Caki2 (cell line): ENCODE measurements at places on chromosomes 2 and 18.

DNA sequence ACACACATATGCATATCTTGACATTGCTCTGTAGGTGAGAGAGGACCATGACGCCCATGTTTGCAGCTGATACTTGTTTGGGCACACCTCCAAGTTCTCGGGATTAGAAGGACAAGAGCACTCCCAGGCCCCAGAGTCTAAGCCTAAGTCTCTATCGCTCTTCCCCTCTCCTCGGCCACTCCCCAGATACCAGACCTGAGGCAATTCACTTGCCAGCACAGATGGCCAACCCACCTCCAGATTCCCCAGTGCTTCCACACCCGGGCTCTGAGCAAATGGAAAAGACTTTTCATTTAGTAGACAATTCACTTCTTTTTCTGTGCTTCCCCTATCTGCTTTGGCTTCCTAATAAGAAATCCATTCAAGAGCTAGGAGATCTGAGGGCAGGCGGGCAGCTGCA, 32.9 kb downstream of the EHD3 start:
- DNase-seq, result no peak

- DNase-seq, result no peak
Measured at GRCh38 chr2:161825429-161825828, 201.2 kb downstream of the SLC4A10 start.

DNA sequence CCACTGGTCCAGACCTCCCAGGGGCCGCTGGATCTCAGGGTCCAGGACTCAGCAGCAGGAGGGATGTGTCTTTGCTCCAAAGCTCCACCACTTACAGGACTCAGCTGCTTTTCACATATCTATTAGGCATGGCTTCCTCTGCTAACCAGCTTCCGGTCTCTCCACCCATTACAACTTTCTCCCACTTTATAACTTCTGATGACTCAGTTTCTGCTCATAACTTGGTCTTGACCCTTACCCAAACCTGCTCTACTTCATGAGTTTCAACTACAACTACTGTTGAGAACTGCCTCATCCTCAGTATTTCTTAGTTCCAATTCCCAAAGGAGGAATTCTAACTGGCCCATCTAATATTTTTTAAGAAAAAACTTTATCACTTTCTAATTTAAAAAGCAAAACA, 17.2 kb downstream of the SULT1C2 start:
- DNase-seq, result no peak

GRCh38 chr2:147428120-147428747, 416.6 kb upstream of the ACVR2A start:
- DNase-seq, result no peak

DNA sequence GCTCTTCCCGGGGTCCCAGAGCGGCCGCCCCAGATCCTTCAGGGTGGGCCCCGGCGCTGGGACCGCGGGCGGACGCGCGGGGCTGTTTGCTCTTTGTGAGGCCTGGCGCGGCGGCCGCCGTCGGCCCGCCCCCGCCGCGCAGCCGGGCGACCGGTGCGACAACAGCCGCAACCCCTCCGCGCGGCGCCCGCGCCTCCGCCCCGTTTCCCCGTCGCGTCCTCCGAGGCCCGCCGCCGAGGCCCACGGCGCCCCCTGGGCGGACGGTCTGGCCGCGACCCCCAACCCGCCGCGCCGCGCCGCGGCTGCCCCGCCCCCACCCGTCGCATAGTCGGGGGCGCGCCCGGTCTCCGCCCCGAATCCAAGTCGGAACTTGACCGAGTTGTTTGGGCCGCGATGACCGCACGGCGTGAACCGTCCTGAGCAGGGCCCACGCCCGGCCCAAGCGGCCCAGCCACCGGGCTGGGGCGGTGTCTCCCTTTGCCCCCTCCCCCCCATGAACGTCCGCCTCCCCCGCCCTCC, 448 bp downstream of the YPEL5 start:
- no peak for DNase-seq

GRCh38 chr2:9232886-9233285, 26.3 kb downstream of the ASAP2 start:
- peak; percentile 84 for DNase-seq

GRCh38 chr18:21571772-21572171, 28.7 kb downstream of the ESCO1 start:
- DNase-seq, result no peak

- no peak for DNase-seq
Measured at GRCh38 chr18:79300413-79300812, 95.3 kb upstream of the NFATC1 start.

DNA sequence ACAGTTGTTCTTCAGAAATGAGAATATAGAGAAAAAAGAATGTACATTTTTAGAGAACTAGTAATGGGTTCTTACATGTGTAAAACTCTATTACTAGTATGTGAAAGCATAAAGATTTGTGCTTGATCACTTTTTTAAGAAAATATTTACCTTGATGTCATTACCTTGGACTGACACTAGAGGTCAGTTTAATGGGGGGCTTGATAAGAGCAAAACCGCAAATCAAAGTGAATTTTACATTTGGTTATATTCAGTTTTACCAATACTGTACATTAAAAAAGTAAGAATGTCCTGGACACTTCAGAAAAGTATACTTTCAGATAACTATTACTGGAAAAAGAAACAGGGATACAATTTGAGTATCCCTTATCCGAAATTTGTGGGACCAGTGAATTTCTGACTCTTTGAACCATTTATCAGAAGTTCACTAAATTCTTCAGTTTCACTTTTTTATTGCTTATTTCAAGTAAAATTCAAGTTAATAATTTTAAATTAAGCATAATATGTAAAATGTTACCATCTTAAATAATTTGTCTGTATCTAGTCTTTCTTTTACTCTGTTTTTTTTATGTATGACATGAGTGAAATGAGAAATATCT, 1149.5 kb downstream of the DSC3 start:
- no peak for DNase-seq

DNA sequence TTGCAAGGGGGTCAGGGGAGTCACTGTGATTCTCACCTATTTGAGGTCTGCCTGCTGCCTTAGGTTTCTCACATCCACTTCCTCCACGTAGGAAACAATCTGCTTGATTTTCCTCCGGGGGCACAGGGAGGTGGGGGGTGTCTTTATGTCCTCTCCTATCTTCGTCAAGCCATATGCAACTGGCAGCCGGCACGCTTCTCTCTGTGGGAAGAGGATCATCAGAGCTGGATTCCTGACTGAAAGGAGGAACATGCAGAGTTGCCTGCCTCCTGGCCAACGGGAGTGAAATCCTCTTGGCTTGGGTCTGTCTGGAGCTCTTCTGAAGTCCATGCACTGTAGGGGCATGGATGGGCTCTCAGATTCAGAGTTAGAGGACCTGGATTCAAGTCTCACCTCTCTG, 43.1 kb upstream of the ACVR1 start:
- no peak for DNase-seq

GRCh38 chr2:11236335-11236734, 81.1 kb downstream of the SLC66A3 start:
- no peak for DNase-seq

DNA sequence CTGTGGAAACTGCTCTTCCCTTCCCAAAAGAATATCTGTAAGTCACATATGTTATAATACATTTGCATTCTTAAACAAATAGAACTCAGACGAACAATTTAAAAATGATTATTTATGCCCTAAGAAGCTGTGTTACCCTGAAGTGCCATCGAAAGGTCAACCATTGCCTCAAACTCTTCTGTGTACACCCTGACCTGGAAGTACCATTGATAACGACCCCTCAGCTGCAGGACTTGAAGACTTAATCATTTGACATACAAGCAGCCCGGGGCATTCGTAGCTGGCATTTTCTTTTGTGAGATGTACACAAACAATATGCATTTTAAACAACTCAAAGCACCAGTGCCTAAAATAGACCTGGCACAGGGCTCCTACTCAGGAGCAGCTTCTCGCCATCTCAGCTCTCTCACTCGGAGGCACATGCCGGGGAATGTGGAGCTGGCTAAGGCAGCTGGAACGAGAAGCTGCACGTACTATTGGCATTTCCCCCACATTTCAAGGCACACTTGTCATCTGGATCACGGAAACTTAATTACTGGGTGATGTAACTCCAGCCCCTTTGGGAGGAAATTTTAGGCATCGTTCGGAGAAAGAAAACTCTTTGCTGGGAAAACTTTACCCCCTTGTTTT, 170.0 kb upstream of the GALNT5 start:
- DNase-seq, result no peak

- no peak for DNase-seq
Measured at GRCh38 chr2:187994464-187995331, 297.0 kb upstream of the GULP1 start.

DNA sequence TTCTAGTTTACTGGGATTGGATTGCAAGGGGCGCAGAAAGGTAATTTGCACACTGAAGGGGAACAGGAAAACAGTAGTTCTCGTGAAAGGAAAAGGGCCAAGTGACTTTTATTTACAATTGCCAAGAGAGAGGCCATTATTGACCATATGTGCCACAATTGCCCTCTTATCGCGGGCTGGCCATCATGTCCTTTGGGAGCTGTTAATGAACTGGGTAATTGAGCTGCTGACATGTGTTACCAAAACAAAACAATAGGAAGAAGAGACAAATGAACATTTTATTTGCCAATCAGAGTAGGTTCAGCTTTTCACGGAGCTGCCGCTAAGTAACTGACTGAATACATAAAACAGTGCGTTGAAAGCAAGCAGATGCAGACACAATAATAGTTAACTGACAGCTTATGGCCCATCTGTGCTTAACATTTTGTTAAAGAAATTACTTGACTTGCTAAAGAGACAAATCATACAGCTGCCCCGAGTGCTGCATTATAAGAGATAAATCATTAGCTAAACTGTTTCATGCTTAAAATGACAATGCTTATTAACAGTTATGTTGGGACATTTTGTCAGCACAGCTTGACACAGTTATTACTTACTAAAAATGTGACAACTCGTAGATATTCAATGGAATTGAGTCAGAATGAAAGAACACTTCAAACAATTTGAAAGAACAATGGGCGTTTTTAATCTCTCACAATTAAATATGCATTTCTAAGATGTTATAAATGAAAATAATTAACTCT, 57.5 kb downstream of the PAX3 start:
- no peak for DNase-seq

GRCh38 chr2:112690853-112691401, 29.9 kb upstream of the NT5DC4 start:
- DNase-seq, result peak; percentile 55

DNA sequence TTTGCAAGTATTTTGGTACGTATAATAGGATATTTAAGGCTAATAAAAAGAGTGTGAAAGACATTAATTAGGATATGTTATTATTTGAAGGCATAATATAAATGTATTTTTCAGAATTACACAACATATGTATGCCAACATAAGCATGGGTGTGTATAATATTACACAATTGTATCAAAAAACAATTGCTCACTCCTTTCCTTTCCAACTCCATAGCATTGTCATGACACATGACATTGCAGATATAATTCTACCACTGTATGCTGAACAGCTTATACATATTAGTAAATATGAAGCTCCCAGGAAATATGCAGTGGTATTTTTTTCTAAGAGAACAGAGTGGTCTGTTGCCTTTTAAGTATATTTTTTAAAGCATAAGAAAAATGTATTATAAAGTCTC, 593.1 kb downstream of the TMX3 start:
- no peak for DNase-seq

DNA sequence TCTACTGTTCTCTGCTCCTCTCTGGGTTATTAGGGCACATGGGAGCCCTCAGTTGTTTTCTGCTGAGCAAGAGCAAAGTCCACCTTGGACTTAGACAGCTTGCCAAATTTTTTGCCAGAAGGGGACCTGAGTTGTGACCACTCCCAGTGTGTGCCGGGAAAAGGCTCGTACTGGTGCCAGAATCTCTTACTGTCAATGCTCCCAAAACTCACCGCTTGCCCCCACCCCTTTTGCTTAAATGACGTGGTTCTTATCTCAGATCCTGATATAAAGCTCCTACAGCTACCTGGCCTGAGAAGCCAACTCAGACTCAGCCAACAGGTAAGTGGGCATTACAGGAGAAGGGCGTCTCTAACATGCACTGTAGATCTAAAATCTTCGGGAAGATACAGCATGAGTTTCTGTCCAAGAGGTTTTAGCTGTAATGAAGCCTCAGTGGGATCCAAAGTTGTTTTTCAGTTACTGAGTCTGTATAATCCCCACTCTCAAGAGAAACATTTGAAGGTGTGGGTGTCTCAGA, at the start of gene REG1A:
Gene REG1A (plus strand): TSS at position 295 of the 520 bp plus-strand sequence. CDS start 374 bp downstream, outside the sequence.
- DNase-seq, result no peak

GRCh38 chr2:69053416-69053965, 40.5 kb downstream of the ANTXR1 start:
- DNase-seq, result no peak

- DNase-seq, result no peak
Measured at GRCh38 chr2:191112448-191112901, 38.3 kb downstream of the STAT4 start.

GRCh38 chr18:34583895-34584294, 126.2 kb upstream of the DTNA start:
- no peak for DNase-seq

GRCh38 chr2:202494300-202495229, 118.4 kb downstream of the BMPR2 start:
- no peak for DNase-seq

- DNase-seq, result no peak
Measured at GRCh38 chr2:70984576-70985282, 6.3 kb downstream of the ANKRD53 start.

GRCh38 chr2:207734264-207734635, 22.8 kb downstream of the CCNYL1 start:
- DNase-seq, result peak; percentile 38

GRCh38 chr2:38154395-38154794, 78.4 kb upstream of the CYP1B1 start:
- DNase-seq, result no peak

GRCh38 chr2:58512878-58513277, 271.8 kb upstream of the FANCL start:
- DNase-seq, result no peak

DNA sequence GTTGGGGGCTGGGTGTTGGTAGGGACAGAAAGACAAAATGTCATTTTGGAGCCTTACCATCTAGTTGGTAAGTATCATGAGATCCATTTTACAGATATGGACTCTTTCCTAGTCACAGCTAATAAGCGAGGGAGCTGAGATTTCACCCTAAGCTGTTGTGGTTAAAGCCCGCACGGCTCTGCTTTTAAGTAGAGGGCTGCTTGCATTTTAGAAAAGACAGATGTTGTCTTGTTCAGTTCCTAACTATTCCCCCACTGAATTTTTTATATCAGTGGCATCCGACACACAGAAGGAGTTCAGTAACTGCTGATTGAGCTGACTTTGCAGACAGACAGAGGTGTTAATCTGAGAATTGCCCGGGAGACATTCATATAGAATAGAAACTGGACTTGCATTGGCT, 3.7 kb downstream of the QPCT start:
- DNase-seq, result no peak

GRCh38 chr2:156864325-156864724, 393.2 kb upstream of the GALNT5 start:
- DNase-seq, result no peak

DNA sequence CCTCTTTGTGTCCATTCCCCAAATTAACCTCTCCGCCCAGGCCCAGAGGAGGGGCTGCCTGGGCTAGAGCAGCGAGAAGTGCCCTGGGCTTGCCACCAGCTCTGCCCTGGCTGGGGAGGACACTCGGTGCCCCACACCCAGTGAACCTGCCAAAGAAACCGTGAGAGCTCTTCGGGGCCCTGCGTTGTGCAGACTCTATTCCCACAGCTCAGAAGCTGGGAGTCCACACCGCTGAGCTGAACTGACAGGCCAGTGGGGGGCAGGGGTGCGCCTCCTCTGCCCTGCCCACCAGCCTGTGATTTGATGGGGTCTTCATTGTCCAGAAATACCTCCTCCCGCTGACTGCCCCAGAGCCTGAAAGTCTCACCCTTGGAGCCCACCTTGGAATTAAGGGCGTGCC, 13.5 kb downstream of the KHK start:
- no peak for DNase-seq

GRCh38 chr18:77077941-77078689, 54.5 kb downstream of the MBP start:
- DNase-seq, result no peak
